ENCODE measurements at places on chromosomes 5 and 9. TPM values are rescaled to one million over a fixed set of nuclear protein-coding genes. Genes with fewer than 3 reads are reported as not detected.

The SH3PXD2B gene
- total RNA-seq, result 46.7 TPM

The MTX3 gene
- 23.4 TPM for total RNA-seq

The LECT2 gene
- total RNA-seq, result not detected

The SLC6A7 gene
- total RNA-seq, result not detected

The PHYHD1 gene
- total RNA-seq, result 13.1 TPM

The ANGPTL2 gene
- 47.5 TPM for total RNA-seq

The PJA2 gene
- 124 TPM for total RNA-seq

The SHISAL2B gene
- not detected for total RNA-seq

The C8G gene
- not detected for total RNA-seq

The PCDHGA6 gene
- total RNA-seq, result 7.4 TPM

The APBA1 gene
- 12.4 TPM for total RNA-seq

The SPATA6L gene
- total RNA-seq, result 1.2 TPM

The PTGDS gene
- 27.6 TPM for total RNA-seq

The TAS2R1 gene
- not detected for total RNA-seq

The CACFD1 gene
- total RNA-seq, result 18.0 TPM

The SLIT3 gene
- total RNA-seq, result 52.5 TPM

The DEPDC1B gene
- total RNA-seq, result 1.2 TPM

The PPP3R2 gene
- not detected for total RNA-seq

The GABRA6 gene
- total RNA-seq, result not detected

The HACD4 gene
- 4.8 TPM for total RNA-seq

The IL3 gene
- total RNA-seq, result not detected

The GRXCR2 gene
- total RNA-seq, result not detected

The RLN2 gene
- not detected for total RNA-seq

The MYMK gene
- not detected for total RNA-seq

The GPR150 gene
- total RNA-seq, result 0.27 TPM

The PCDHGC3 gene
- total RNA-seq, result 53.7 TPM

The IFNA2 gene
- not detected for total RNA-seq

The CFAP77 gene
- not detected for total RNA-seq

The PCDHGB6 gene
- total RNA-seq, result 3.8 TPM

The C5orf58 gene
- total RNA-seq, result not detected

The IFNA13 gene
- not detected for total RNA-seq

The CDH10 gene
- total RNA-seq, result 1.4 TPM

The PCDHB8 gene
- 0.27 TPM for total RNA-seq

The GFPT2 gene
- 54.4 TPM for total RNA-seq

The PTGS1 gene
- 6.3 TPM for total RNA-seq

The NREP gene
- 42.0 TPM for total RNA-seq

The XPA gene
- total RNA-seq, result 39.5 TPM

The PCDHB2 gene
- total RNA-seq, result 0.82 TPM

The DIRAS2 gene
- total RNA-seq, result 1.6 TPM

The CATSPER3 gene
- total RNA-seq, result 0.09 TPM

Measured in fibroblast of the aortic adventitia (primary cell).